ENCODE measurements at places on chromosomes 6 and 20.

DNA sequence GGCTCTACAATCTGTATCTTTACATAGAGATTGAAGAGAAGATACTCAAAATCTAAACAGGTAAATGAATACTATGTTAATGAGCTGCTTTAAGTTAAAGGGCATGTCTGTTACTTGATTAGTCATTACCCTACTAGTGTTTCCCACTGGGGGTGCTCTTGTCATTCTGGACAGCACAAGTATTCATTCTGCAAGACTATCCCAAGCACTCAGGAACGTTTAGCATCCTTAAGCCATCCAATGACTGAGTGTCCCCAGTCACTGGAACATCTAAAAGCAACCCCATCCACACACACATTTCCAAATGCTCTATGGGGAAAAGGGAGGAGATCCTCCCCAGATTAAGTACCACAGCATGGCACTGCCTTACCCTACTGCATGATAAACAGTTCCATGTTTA, 25.7 kb downstream of the EZR start:
- no peak for DNase-seq

GRCh38 chr6:39777218-39777617, 15.0 kb upstream of the DAAM2 start:
- DNase-seq = no peak

DNA sequence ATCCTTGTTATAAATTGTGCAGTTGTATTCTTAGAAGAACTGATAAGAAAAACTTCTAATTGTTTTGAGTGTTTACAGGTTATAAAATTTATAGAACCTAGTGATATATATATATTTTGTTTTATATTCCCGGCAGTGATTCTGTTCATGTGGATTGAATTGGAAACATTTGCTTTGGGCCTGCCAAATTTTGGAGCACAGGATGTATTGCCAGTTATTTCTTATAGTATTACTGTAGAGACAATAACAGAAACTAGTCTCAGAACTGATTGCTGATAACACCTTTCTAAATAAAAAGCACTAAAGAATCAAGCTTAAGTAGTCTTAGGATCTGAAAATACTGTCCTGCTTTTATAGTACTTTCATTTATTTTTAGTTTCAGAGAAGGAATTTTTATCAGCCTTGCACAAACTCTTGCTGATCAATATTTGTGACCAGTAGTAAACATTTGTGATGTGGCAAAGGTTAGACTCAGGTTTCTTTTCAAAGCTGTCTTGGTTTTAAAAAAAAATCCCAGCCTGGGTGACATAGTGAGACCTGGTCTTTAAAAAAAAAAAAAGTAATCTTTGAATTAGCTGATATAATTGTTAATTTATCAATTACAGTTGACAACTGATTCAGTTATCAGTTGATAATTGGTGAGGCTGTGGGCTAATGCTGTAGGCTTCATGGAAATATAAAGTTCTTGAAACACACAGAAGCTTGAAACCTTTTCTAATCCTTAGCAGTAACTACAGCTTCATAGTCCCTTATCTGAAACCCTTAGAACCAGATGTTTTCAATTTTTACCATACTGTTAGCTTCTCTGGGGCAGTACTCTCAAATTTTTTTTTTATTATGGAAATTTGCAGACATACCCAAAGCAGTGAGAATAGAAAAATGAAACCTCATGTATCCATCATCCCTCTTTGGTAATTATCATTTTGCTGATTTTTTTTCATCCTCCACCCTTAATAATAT, 42.4 kb downstream of the RNGTT start:
- no peak for DNase-seq

- no peak for DNase-seq
Measured at GRCh38 chr20:6765469-6766058, 1.9 kb upstream of the BMP2 start.

DNA sequence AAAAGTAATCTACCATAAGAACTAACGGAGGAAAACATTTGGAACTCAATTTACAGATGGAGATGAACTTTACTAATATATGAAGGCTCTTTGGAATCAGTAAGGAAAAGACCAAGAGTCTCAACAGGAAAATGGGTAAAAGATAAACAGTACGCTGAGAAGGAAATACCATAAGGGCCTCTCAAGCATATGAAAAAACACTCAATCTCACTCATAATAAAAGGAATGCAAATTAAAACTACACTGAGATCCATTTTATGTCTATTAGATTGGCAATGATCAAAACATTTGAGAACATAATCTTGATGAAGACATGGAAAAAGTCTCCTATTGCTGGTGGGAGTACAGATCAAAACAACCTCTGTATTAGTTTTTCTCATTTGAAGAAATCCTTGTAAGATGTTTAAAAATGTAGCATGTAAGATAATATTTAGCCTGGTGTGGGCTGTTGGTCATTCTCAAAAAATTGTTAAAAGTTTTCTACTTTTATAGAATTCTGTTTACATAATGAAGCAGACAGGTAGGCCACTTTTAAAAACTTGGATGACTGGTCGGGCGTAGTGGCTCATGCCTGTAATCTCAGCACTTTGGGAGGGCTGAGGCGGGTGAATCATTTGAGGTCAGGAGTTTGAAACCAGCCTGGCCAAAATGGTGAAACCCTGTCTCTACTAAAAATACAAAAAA, 14.5 kb downstream of the REV3L start:
- no peak for DNase-seq

- DNase-seq = no peak
Measured at GRCh38 chr6:144013486-144013909, 5.4 kb upstream of the PLAGL1 start.

DNA sequence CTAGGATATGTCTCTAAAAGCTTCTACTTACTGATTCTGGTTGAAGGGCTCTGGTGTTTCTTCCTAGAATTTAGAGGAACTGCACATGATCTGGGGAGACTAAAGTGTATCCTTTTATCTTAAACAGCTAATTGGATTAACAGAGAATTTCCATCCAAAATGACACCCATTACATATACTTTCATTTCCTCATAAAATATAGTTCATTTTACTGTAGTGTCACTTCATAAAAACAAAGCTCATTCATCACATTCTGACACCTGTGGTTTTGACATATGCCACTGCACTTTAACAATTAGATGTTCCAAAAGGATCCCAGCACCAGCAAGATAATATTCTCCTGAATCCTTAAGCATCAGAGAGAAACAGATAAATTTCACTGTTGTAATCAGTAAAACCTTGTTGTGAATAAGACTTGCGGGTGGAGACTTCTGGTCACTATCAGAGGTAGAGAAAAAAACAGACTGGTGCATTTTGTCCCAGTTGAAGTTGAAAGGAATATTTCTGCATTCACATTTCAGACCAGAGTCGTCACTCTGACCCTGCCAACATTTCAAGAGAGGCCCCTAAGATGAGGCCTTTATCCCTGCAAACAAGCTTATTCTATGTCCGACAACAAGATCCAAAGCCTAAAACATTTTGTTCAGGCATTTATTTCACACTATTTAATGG, 175.3 kb upstream of the BMP5 start:
- no peak for DNase-seq

- DNase-seq = no peak
Measured at GRCh38 chr6:116369540-116369939, 1.2 kb upstream of the DSE start.

DNA sequence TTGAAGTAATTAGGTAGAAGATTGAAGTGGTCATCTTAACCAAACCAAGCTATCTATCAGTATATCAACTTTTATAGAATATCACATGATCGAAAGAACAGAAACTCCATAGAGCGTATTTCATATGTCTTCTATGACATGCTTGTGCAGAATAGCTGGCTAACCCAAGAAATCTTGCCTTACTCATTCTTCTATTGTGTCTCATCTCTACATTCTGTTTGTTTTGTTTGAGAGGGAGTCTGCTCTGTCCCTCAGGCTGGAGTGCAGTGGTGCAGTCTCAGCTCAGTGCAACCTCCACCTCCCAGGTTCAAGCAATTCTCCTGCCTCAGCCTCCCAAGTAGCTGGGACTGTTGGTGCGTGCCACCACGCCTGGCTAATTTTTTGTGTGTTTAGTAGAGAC, 10.6 kb downstream of the TAB2 start:
- no peak for DNase-seq

GRCh38 chr6:139112146-139112545, 22.7 kb upstream of the HECA start:
- no peak for DNase-seq

DNA sequence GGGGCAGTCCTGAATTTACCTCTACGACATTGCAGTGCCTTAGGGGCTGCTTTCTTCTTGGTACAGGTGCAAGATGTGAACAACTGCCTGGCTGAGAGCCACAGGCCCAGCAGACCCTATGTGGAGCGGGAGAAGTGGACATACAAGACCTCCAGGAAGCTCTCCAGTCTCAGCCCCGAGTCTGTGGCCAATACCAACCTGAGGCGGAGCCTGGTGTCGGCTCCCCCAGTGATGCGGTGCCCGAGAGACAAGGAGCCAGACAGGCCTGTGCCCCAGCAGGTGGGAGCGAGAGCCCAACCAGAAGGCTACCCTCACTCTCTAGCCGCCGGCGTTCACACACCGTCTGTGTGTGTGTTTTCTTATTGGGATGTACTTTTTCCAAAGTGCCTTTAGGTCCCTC, 59.6 kb downstream of the EFCAB8 start:
- DNase-seq = no peak

- DNase-seq = no peak
Measured at GRCh38 chr20:11216451-11217314, 542.9 kb upstream of the JAG1 start.

- no peak for DNase-seq
Measured at GRCh38 chr6:107736713-107737396, 87.3 kb downstream of the SCML4 start.

DNA sequence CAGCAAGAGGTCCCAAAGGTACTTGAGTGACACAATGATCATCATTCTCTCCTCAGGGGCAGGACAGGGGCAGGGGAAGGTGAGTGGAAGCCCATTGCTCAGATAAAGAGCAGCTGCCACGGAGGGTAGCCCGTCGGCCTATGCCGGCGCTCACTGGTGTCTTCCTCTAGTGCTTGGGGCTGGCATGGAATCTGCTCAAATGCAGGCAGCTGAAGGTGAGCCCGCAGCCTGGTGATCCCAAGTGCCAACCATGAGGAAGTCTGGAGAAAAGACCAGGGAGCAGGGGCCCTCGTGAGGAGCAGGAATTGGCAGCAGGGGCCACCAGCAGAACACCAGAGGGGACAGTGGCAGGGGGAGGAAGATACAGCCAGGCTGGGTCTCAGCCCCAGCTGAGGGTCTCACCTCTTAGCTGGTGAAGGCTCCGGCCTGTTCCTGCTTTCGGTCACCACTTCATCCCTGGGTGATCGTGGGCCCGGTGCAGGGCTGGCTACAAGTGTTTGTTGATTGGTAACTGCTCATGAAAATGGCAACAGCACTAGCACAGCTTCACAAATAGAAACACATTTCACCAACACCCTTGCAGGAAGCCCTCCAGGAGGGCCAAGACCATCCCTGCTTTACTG, 24.7 kb downstream of the RBCK1 start:
- no peak for DNase-seq

DNA sequence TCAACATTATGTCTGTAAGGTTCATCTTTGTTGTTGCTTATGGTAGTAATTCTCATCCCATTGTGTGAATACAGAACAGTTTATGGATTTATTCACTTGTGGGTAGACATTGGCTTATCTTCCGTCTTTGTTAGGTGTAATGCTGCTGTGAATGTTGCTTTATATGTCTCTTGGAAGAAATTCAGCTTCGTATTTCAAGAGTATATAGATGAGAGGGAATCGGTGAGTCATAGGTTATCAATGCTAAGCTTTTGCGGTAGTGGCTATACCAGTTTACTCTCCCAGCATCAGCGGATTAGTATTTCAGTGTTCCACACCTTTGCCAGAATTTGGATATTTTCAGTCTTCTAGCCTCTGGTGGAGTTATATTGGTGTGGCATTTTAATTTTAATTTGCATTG, 77.8 kb downstream of the ZFAND3 start:
- no peak for DNase-seq

GRCh38 chr6:135054226-135054568, 425 bp downstream of the HBS1L start:
- DNase-seq = no peak

DNA sequence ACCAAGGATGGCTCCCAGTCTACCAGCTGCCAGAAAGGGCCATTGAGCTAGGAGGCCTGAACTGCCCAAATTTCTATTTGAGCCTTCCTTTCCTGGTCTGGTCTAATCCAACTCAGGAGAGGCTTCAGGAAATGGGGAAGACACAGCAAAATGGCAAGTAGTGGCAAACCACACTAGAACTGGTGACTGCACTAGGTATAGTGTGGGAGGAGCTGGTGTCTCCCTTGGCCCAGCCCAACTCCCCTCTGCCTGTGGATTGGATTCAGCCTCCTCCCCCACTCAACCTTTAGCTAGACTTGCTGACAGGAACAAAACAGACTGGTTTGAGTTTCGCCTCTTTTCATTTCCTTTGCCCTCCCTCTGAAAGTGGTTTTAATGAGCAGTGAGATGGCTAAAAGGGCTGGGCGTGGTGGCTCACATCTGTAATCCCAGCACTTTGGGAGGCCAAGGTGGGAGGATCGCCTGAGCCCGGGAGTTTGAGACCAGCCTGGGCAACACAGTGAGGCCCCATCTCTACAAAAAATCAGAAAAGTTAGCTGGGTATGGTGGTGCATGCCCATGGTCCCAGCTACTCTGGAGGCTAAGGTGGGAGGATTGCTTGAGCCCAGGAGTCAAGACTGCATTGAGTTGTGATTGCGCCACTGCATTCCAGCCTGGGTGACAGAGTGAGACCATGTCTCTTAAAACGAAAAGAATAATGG, 17.5 kb downstream of the MRPS18A start:
- no peak for DNase-seq

- DNase-seq = no peak
Measured at GRCh38 chr20:11041396-11041795, 367.6 kb upstream of the JAG1 start.

- DNase-seq = peak; percentile 72
Measured at GRCh38 chr20:63626424-63627128, at the start of gene GMEB2. Gene GMEB2 (minus strand): TSS chr20:63627101. CDS start chr20:63619397, 7,704 bp downstream.

GRCh38 chr6:158284007-158284875, 28.0 kb upstream of the TULP4 start:
- DNase-seq = no peak

- DNase-seq = peak; percentile 57
Measured at GRCh38 chr6:25027221-25027916, 91.6 kb upstream of the RIPOR2 start.

- no peak for DNase-seq
Measured at GRCh38 chr6:102520966-102521365, 1127.5 kb downstream of the GRIK2 start.

- DNase-seq = no peak
Measured at GRCh38 chr20:574297-574942, 30.8 kb upstream of the CSNK2A1 start.

DNA sequence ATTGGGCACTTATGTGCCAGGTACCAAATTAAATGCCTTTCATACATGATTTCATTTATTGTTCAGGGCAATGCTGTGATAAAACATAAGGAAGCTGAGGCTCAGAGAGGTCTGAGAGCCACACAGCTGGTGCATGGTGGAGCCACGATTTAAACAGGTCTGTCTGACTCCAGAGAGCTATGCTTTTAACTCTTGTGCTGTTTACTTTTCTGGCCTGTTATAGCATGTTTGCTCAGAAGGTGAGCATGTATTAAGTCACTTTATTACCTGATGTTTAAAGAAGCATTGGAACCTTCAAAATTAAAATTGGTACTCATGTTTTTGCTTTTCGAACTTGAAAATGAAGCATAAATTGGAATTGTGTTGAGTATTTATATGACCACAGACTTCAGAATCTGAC, 26.8 kb downstream of the MCM8 start:
- no peak for DNase-seq

All from stimulated activated CD4-positive, alpha-beta T cell treated with anti-CD3 and anti-CD28 coated beads, Interleukin-15, amount 100 ng/mL, for 1 hour (primary cell).